ENCODE measurements at places on chromosomes 3 and 15.

GRCh38 chr3:52982839-52983238, 63.0 kb downstream of the SFMBT1 start:
- no peak for DNase-seq

- no peak for DNase-seq
These were observed 67.0 kb upstream of the TNFAIP8L3 start for GRCh38 chr15:51161491-51162220.

GRCh38 chr3:119340446-119340845, 46.3 kb downstream of the ARHGAP31 start:
- no peak for DNase-seq

- no peak for DNase-seq
These were observed 867 bp upstream of the DCAF1 start for GRCh38 chr3:51500632-51501131.

GRCh38 chr3:152309535-152310307, 41.0 kb downstream of the MBNL1 start:
- DNase-seq: no peak

DNA sequence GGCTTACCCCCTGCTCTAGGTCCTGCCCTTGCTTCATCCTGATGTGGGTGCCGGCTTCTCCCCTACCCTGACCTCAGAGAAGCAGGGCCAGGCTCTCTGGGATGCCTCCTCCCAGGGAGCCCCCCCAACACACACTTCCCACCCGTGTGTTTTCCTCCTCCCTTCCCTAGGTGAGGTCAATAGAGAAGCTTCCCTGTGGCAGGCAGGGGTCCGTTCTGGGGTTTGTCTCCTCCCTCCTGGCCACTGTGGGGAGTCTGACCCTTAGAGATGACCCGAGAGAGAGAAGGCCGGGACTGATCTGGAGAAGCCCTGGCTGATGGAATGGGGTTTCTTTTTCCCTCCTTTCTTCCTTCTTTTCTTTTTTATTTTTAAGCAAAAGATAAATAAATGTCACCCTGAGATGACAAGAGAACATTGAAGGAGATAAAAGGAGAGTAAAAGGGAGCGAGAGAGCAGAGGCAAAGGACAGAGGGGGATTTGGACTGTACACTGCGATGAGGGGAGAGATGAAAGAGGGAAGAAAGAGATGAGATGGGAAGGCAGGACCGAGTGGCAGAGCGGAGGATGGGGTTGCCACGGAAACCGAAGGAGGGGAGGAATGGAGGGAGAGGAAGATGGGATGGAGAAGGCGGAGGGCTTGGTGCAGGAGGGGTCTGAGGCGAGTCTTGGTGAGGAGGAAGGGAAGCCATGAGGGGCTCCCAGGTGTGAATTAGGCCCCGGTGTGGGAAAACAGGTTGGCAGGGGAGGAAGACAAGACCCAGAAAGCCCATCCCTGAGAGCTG, 48.4 kb downstream of the IDH2 start:
- DNase-seq: no peak

- no peak for DNase-seq
These were observed 10.2 kb downstream of the PXYLP1 start for GRCh38 chr3:141241616-141242376.

DNA sequence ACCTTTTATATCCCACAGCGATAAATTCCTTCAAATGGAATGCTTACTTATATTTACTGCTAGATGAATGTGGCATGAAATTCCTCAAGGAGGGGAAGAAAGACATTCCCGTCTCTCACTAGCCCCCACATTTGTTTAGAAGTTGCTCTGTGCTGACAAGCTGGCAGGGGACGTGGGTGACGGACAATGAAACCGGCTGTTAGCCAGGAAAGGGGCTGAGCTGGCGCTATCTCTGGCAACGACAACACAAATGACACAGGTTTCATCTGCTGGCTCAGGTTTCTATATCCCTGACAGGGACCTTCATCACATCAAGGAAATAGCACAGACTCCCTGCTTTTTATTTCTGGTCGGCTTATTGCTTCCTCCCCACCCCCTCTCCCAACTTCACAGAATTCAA, 15.8 kb downstream of the RUVBL1 start:
- no peak for DNase-seq

- DNase-seq: no peak
These were observed 214.4 kb downstream of the OCA2 start for GRCh38 chr15:27884726-27885125.

DNA sequence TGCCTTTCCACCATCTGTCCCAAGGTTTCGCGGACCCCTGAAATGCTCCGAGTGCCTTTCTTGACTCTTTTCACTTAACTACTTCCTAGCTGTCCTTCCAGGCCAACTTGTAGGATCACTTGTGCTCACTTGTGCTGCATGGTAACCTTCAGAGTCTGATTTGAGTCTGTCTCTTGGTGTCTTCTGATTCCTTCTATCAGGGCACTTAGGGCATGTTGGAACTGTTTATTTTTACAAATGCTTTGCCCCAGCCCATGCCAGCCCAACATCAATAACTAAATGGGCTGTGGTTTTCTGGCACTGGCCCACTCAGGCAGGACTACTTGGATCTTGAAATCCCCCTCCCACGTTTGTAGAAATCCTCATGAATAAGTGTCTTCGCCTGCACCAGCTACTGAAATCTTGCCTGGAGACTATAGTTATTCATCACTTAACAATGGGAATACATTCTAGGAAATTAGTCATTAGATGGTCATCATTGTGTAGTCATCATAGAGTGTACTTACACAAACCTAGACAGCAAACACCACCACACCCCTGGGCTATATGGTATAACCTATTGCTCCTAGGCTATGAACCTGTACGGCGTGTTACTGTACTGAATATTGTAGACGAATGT, 123.1 kb upstream of the STRIT1 start:
- DNase-seq: no peak

DNA sequence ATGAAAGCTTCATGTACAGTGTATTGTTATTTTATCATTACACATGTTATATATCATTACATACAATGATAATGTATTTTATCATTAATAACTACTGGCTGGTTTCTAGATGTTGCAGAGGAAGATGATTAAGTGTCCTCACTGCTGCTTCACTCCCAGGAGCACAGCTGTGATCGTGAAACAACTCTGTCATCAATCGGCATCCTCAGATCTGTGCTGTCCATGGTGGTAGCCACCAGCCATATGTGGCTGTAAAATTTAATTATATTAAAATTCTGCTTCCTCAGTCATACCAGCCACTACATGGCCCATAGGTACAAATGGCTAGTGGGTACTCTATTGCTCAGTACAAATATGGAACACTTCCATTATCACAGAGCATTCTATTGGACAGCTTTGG, 379.4 kb upstream of the CFAP20DC start:
- no peak for DNase-seq

DNA sequence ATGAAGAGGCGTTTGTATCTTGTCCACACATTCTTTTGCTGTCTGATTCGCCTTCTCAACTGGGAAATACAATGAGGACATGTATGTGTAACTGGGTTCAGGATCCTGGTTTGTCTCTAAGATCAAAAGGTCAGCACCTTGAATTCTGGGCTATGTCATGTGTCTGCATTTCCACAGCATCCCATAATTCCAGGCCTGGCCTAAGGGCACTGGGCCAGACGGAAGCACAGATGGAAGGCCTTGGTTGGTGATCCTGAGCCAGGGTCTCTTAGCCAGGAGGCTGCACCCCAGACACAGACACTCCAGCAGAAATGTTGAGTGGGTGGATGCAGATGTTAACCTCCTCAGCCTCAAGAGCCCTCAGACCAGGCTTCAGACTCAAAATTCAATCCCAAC, 23.7 kb upstream of the HERC1 start:
- DNase-seq: no peak

DNA sequence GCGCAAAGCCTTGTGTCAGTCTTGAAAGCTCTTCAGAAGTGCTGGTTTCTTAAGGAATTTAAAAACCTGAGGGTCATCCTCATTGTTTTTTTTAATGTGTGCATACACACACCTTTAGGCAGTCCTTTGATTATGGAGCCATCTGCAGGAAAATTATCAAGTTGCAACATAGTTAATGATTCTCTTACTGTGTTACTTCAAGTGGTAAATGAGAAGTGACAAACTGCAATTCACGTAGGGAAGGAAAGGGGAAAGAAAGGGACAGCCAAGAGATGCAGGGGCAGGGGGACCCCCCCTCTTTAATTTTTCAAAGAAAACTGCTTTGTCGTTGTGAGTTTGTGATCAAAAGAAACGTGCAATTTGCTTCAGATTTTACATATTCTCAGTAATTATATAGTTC, 162.4 kb upstream of the CGNL1 start:
- peak; percentile 41 for DNase-seq

DNA sequence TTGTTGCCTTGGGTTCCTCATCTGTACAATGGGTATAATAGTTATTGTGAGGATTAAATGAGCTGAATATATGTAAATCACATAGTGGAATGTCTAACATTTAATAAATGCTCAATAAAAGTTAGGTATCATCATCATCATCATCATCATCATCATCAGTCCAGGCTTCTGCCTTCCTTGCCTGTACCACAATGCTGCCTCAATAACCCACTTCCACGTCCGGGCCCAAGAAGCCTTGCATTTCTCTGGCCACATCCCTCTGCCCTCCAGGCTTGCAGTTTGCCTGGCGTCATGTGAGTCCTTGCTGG, 137.4 kb downstream of the THSD4 start:
- no peak for DNase-seq

All from neuronal stem cell (in vitro differentiated cells).